ENCODE measurements at places on chromosomes 16 and 17. TPM values are rescaled to one million over a fixed set of nuclear protein-coding genes. Genes with fewer than 3 reads are reported as not detected.

GRCh38 chr16:12602811-12603698 is 200.6 kb downstream of the CPPED1 start:
- DNase-seq, result no peak

GRCh38 chr17:34401165-34401564 is 38.1 kb upstream of the CCL1 start:
- no peak for DNase-seq

- peak; percentile 91 for DNase-seq
These were observed at the start of gene GSE1 for GRCh38 chr16:85612801-85613603. TSS of gene GSE1 (plus strand) at chr16:85613322. CDS start at chr16:85613392, 70 bp downstream.

DNA sequence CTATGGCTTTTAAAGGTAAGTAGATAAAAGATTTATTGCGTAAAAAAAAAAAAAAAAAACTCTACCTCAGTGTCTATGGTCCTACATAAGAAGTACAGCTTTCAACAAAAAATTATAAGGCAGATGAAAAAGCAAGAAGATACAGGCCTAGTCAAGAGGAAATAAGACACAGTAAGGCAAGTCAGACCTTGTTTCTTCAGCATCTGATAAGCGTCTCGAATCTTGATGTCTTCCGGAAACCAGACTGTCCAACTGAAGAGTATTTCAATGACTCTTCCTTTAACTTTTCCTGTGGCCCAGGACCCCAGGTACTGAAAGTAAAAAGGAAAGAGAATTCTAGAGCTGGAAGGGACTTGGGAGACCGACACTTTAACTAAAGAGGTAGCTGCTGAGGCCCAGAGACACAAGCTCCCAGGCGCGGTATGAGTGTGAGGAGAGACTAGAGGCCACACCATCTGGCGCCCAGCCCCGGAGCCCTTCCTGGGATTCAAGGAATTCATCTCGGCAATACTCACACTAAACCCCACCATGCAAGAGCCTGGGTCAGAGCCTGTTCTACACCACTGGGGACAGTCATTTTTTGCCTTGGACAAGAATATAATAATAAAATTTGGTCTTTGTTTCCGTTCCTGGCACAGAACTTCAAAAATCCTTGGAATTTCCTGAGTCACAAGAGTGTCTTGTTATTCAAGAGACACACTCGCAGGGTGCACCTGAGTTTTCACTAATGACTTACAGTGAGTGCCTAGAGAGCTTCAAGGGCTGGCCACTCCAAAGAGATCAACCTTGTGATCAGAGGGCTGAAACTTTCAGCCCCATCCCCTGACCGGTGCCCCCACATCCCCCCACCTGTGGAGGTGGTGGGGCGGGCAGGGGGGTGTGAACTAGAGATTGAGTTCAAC is 18.6 kb downstream of the GGA2 start:
- peak; percentile 26 for DNase-seq

DNA sequence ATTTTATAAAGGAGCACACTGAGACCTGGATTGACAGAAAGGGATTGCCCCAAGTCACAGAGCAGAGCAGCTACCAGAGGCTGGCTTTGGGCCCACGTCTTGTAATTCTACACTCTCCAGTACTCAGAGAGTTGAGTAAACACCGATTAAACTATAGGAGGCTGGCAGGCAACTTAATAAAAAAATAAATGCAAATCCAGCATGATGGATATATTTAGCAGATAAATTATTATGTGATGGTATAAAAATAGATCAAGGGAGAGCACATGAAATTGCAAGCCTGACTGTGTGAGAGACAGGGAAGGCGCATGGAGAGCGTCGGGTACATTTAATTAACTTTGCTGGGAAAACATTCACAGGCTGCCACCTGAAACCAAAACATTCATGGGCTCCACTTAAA is 87.7 kb upstream of the CCL2 start:
- no peak for DNase-seq

GRCh38 chr17:79052131-79052530 is 22.5 kb upstream of the ENGASE start:
- no peak for DNase-seq

- no peak for DNase-seq
These were observed 205.0 kb downstream of the NTN1 start for GRCh38 chr17:9226130-9226793.

- no peak for DNase-seq
These were observed 83.6 kb downstream of the ABR start for GRCh38 chr17:1096215-1096614.

DNA sequence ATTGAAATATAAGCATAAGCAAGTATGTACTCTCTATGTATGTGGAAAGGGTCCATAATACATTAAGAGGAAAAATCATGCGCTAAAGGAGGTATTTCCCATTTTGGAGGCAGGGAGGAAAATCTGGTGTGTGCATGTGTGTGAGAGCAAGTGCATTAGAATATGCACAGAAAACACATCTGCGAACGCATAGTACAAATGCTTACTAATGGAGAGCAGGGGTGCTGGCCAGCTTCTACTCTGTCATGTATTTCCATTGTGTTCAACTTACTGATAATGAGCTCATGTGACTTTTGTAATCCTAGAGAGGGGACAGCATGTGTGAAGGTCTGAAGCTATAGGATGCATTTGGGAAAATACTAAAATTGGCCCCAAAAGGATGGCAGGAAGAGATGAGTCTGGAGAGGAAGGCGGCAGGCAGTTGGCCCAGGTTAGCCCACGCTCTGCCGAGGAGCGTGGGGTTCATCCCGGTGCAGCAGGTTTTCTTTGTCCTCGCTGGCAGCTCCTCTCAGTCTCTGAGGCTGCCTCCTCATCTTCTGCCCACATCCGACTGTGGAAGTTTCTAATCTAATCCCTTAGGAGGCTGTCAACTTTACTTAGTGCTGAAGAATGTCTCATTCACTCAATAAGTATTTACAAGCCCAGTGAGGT is 17.8 kb upstream of the KSR1 start:
- DNase-seq, result peak; percentile 10

DNA sequence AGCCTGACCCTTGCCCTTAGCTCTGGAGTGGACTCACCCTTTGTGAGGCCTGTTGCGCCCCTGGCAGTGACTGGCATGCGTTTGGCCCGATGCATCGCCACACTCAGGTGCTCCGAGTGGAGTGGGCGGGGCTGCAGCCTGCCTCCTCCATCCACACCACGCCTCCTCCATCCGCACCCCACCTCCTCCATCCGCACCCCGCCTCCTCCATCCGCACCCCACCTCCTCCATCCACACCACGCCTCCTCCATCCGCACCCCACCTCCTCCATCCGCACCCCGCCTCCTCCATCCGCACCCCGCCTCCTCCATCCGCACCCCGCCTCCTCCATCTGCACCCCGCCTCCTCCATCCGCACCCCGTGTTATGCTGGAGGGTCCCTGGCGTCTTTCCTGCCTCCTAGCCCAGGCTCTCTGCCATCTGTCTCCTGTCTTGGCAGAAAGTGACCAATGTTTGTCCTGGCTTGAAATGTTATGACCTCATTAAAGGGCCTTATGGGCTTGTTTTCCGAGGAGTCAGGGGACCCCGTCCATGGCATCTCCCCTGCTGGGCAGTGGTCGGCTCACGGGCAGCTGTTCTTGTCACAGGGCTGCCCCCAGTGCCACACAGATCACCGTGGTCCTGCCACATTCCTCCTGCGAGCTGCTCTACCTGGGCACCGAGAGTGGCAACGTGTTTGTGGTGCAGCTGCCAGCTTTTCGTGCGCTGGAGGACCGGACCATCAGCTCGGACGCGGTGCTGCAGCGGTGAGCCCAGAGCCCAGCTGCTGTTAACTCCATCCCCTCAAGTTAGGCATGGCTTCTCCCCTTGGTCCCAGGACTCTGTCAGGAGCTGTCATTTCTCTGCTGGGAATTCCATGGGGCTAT is 28.7 kb upstream of the MYO15B start:
- no peak for DNase-seq

GRCh38 chr16:77131398-77131797 is 59.6 kb upstream of the MON1B start:
- no peak for DNase-seq

DNA sequence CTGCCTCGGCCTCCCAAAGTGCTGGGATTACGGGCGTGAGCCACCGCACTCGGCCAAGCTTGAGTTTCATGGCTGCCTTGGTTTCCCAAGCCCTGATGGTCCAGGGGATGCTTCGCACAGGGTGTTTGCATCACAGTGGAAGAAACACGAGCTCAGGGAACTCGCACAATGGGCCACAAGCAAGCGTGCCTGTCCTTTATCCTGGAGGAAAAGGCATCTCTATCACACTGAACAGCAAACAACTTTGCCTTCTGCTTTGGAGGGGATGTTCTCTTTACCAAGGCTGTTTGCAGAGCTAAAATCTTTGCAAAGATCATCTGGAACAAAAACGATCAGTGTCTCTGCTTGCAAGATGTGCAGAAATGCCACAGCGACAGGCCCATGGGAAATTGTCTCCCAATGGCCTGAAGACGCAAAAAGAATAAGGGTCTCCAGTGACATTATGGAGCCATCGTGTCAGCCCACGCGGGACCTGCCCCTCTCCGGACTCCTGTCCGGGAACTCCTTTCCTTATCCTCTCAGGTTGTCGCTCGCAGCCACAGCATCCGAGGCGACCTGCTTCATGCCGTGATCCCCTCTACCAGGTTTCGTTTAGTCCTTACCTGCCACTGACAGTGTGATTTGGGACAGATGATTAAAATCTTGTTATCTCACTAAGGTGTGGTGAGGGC is 44.1 kb upstream of the CBFA2T3 start:
- peak; percentile 22 for DNase-seq

DNA sequence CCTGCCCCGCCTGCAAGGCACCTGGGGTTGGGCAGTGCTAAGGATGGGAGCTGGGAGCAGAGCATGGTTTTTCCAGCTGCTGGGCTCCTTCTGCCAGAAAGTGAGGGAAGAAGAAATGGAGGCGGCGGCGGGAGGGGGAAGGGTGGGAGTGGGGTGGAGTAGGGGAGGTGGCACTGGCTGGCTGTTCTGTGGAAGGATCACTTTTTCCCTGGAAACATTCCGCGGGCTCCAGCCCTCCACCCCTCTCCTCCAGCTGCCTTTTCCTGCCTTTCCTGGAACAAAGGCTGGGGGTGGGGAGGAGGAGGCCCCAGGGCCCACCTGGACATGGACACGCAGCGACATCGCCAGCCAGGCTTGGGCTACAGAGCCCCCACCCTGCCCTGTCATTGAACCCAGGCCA is 41.1 kb downstream of the CFAP20 start:
- DNase-seq, result no peak

GRCh38 chr17:59373882-59374495 is 42.5 kb downstream of the YPEL2 start:
- DNase-seq, result no peak

DNA sequence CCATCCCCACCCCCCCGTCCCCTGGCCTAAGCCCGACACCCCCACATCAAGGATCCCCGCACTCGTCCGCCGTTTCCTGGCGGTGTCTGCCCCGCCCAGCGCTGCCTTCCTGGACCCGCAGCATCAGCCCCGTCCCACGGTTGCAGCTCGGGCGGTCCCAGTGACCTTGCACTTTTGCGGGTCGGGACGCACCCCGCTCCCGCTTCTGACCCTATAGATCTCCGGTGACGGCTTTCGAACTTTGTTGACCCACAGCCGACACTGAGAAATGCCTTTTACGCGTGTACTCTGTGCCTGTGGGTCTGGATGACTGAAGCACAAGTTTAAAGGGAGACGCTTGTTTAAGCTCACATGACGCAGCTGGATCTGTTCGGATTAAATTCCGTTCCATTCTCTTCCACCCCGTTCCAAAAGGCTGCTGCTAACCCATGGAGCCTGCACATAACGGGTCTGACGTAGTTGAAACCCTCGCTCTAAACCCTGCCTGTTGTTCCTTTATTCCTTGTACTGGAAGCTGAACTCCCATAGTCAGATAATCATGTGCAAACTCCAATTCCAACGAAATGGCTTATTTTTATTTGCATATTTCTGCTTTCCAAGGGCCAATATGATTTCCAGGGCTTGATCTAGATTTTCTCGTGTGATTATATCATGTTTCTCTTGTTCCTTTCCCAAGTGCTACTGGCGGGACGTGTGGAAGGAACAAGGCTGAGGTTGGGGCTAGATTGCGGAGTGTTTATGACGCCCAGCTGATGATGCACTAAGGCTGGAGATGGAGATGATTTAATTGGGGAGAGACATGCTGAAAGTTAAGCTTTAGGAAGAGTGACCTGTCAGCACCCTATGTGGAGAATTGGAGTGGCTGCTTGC is 834 bp downstream of the FLYWCH1 start:
- DNase-seq, result no peak

- DNase-seq, result no peak
These were observed 32.7 kb downstream of the ARHGAP23 start for GRCh38 chr17:38460716-38461630.

DNA sequence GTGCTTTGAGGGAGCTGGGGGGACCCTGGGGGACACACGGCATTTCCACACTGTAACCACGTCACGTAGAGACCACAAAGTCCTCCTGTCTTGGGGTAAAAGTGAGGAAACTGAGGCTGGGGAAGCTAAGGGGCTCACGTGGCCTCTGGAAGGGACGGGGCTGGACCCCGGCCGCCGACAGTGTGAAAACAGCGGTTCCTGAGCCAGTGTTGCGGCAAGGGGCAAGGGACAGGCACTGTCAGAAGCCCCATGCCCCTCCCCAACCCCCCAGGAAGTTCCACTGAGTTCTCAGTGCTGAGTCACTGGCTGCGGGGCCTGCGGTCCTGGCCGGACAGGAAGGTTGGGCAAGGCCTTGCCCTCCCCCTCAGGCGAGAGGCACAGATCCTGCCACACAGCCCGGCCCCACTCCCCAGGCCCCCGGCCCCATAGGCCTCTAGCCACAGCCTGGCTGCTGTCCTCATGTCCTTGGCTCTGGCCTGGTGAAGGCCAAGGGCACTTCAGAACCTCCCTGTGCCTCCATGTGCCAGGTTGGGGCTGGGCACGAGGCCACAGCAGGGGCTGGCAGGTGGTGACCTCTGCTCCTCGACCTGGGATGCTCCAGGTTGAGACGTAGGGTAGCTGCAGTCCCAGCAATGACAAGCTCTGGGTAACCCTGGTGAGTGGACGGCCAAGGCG is 5.0 kb upstream of the CCDC57 start:
- DNase-seq, result peak; percentile 92

DNA sequence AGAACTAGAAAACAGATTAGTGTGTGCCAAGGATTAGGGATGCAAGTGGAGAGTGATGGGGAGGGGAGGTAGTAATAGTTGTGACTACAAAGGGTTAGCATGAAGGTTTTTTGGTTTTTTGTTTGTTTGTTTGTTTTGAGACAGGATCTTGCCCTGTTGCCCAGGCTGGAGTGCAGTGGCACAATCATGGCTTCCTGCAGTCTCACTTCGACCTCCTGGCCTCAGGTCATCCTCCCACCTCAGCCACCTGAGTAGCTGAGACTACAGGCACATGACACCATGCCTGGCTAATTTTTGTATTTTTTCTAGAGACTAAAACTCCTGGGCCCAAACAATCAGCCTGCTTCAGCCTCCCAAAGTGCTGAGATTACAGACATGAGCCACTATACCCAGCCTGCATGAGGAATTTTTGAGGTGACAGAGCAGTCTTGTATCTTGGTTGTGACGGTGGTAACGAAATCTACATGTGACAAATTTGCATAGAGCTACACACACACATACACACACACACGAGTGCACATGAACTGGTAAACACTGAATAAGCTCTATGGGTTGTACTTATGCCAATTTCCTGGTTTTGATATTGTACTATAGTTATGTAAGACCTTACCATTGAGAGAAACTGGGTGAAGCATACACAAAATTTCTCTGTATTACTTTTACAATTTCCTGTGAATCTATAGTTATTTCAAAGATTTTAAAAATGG is 59.6 kb upstream of the TOM1L1 start:
- DNase-seq, result no peak

Gene KRT40
- not detected for total RNA-seq

Gene PRAC1
- not detected for total RNA-seq

Gene EDC4
- 46.9 TPM for total RNA-seq

Gene EVPLL
- not detected for total RNA-seq

Gene ATP1B2
- 2.0 TPM for total RNA-seq

Gene RAB26
- 0.51 TPM for total RNA-seq

Gene NACA2
- total RNA-seq, result not detected

Gene SLC12A3
- not detected for total RNA-seq

Gene TMEM98
- 65.8 TPM for total RNA-seq

Gene NOG
- total RNA-seq, result 3.6 TPM
